ENCODE measurements at places on chromosomes 5 and 9.

GRCh38 chr9:120909904-120910303, 16.7 kb downstream of the TRAF1 start:
- no peak for DNase-seq

GRCh38 chr5:56640763-56641406, 174.5 kb upstream of the MAP3K1 start:
- DNase-seq: no peak

- DNase-seq: peak; percentile 26
These were observed 56.7 kb downstream of the MAPKAP1 start for GRCh38 chr9:125650271-125650737.

GRCh38 chr9:110344821-110345220, 7.2 kb upstream of the TXNDC8 start:
- DNase-seq: no peak

DNA sequence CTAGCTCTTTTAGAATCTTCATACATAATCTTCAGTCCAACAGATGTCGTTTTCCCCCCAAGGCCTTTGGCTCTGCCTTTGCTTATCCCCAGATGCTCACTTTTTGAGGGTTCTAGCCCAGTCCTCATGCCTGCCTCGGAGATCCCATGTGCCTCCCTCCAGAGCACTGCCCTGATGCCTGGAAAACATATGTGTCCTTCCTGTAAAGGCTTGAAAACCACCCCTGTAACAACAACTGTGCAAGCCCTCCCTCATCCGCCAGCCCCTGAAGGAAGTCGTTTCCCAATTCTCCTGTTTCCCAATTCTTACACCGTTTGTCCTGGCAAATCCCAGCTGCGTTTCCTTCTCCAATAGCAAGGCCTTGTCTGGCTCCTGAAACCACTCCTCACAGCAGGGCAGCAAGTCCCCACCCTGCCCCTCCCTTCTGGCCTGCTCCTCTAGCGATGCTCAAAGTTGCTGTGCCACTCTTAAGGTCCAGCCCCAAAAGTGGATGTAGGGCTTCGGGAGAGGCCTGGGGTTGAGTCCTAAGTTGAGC, 52.2 kb downstream of the SLC36A1 start:
- DNase-seq: no peak

DNA sequence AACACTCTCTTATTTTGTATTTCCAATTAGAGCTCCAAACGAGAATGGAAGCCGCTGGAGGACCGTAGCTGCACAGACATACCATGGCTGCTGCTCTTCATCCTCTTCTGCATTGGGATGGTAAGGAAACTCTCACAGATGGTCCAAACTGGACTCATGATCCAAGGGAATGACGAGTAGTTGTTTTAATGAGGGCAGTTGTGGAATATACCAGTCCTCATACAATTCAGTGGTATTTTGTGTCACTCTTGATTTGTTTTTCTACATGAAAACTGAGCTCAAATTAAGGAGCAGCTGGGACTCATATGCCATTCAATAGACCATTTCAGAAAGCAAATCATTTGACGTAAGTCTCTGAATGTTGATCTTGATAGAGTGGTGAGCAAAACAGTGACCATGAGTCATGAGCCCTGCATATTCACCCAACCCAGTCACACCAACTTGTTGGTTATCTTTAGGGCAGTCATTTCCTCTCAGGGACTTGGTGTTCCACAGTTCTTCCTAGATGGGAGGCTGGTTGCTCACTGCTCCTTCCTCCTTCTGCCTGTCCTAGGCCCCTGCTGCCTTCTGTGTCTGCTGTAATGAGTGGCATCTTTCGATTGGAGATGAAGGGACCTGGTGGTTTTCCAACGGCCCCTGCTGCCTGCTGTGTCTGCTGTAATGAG, 54.9 kb downstream of the SLC44A1 start:
- DNase-seq: no peak
